Sciatic nerve (tissue), 2 donors: ENCODE measurements at places on chromosomes 7 and 10. TPM values are rescaled to one million over a fixed set of nuclear protein-coding genes. Genes with fewer than 3 reads are reported as not detected.
A peak's percentile ranks its signal among the peaks of the same experiment; 100 is the strongest.

DNA sequence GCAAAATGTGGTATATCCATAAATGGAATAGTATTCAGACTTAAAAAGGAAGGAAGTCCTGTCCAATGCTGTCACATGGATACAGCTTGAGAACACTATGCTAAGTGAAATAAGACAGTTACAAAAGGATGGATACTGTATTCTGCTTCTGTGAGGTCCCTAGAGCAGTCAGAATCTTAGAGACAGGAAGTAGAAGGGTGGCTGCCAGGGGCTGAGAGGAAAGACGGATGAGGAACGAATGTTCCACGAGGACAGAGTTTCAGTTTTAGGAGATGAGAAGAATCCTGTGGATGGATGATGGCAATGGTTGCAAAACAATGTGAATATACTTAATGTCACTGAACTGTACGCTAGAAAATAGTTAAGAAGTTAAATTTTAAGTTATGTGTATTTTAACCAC, 3.8 kb downstream of the PRKCQ start:
- DNase-seq: no peak

- no peak for DNase-seq
Observed at GRCh38 chr10:13634207-13634606, 47.4 kb downstream of the PRPF18 start.

DNA sequence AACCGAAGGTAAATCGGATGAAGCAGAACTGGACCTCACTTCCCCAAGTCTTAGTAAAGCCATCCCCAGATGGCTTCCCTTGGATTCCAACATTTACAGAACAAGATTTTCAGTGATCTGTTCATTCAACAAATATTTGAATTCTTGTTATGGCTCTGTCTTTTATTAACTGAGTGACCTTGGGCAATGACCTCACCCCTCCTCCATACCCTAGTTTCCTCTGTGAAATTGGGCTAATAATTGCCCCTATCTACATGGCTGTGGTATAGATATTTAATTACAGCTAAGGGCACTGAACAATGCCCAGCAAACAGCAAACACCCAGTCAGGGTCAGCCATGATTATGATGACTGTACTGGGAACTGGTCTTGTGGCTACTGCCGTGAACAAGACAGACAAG, 19.1 kb downstream of the TECTB start:
- DNase-seq: no peak

DNA sequence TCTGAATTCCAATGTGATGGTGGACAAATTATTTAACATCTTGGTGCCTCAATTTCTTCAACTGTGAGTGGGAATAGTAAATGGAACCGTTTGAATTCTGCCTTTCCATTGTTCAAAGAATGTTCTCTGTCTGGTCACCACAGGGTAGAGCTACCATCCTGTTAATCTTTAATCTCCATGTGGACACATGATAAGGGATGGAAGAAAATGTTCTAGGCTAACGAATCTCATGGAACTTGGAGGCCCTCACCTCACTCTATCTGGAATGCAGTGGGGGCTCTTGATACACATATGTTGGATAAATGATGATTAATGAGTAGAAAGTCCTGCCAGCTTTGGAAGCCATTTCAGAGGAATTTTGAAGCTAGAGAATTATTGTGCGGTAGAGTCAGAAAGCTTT, 118.5 kb upstream of the HABP2 start:
- no peak for DNase-seq

DNA sequence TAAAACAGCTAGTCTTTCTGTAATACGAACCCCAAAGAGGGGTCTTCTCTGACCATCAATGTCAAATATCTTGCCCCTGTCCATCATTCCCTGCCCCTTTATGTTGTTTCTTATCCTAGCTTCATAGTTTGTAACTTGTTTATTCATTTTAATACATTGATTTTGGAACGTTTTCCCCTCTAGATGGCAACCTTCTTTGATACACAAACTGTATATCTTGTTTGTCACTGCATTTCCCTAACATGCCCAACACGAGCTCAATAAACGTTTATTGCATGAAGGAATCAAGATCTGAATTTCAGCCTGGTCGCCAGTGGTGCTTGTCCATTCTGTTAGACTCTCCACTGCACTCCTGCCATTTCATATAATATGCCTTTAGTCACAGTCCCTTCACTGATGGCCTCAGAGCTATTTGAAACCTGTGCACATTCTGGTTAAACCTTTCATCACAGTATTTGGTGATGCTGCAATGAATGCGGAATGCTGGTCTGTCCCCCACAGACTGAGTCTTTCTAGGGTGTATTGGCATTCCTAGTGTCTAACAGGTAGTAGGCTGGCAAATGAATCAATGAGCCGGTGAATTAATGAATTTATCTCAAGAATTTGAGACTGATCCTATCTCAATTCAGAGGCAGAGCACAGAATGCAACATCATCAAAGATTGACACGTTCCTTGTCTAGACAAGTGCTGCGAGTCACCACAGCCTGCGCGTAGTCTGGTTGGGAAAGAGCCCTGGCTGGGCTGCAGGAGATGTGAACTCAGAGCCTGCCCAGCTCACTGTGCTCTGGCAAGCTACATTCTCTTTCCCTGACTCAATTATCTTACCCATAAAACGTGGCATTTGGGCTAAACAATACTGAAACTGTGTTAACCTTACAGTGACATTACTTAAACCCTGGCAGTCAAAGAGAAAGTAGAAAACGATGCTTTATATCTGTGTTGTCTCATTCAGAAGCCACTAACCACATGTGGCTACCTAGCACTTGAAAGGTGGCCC, 55.2 kb upstream of the FRMD4A start:
- no peak for DNase-seq

GRCh38 chr7:105691082-105691679, 109.9 kb upstream of the EFCAB10 start:
- no peak for DNase-seq

AUTS2 gene
- total RNA-seq: 129 TPM

DNA sequence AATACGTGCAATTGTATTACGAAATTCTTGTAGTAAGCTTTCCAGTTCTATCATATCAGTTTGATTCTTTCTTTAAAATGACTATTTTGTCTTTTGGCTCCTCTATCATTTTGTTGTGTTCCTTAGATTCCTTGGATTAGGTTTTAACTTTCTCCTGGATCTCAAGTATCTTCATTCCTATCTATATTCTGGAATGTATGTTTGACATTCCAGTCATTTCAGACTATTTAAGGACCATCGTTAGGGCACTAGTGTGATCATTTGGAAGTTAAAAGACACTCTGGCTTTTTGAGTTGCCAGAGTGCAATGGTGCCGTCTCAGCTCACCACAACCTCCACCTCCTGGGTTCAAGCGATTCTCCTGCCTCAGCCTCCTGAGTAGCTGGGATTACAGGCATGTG, 45.7 kb upstream of the SFTPD start:
- no peak for DNase-seq

DNA sequence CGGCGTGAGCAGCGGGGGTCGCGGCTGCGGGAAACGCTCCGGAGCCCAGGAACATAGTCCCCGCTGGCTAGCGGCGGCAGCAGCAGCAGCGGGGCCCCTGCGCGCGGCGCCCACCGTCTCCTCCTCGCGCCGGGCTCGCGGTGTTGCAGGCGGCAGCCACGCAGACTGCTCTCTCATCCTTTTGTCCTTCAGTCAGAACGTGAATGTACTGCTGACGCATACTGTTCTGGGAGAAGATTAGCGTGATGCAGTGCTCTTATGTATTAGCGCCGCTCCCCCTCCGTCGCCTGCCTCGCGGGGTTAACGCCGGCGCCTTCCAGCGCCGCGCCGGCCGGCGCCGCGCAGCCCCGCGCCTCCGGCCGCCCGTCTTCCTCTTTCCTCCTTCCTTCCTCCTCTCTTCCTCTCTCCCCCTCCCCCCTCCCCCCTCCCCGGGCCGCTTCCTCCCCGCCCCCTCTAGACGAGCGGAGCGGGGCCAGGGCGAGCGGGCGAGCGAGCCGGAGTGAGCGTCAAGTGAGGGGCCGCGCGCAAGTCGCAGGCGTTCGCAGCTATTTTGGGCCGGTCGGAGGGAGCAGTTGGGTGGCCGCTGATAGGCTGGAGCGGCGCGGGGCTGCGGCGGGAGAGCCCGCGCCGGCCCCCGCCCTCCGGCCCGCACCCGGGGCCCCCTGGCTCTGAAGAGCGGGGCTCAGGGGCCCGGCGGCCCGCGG, 816 bp upstream of the LRRC4 start:
- DNase-seq: no peak

DNA sequence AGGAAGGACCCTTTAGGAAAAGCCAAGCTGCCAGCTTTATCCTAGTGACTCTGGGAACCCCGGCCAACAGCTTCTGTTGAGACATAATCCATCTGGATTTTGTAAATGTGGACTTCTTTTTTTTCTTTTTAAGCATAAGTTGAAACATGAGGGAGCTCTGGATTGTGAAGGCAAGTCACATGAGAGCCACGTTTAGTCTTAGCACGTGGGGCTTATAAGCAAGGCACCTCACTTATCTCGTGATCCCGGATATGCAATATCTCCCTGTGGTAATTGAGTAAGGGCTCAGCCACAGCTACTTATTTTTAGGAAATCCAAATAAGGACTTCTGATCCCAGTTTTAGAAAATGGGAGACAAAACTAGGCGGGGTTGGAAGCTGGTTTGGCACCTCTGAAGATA, 111.2 kb upstream of the PTN start:
- DNase-seq: peak; percentile 53

GRCh38 chr10:7533657-7534479, 123.0 kb upstream of the SFMBT2 start:
- DNase-seq: no peak

SMO gene
- 24.8 TPM for total RNA-seq

DNA sequence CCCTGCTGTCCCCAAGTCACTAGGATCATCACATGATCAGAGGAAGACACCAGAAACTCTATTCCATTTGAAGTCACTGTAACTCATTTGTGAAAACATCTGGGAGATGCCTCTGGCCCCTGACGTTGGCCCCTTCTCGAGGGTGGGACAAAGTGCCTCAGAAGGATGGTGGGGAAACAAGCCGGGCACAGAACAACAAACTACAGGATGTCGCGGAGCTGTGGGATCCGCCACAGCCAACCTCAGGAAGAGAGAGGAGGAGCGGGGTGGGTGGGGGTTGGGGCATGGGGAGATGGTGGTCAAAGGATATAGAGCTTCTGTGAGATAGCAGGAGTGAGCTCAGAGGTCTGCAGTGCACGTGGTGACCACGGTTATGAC, 265.6 kb upstream of the TCERG1L start:
- DNase-seq: peak; percentile 7

GPR141 gene
- 1.8 TPM for total RNA-seq

- no peak for DNase-seq
Observed at GRCh38 chr10:16780338-16780880, 36.8 kb downstream of the RSU1 start.

DNA sequence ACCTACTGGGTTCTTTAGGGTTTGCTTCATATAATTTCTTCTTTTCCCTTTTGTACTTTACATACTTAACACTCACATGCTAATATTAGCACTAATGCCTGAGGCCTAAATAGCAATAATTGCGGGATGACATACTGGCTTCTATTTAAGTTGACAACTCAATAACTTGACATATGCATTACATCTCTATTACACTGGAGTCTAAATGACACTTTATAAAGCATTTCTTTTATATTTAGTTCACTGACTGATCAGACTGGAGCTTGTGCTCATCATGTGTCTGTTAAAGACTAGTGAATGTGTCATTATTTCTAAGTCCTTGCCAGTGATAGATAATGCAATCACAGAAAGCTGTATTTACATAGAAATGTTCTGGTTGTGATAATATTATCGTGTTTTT, 472.1 kb upstream of the SEMA3A start:
- DNase-seq: no peak

MCM10 gene
- 0.45 TPM for total RNA-seq

GRCh38 chr7:111784296-111784695, 222.0 kb upstream of the IMMP2L start:
- no peak for DNase-seq

GRCh38 chr10:35378541-35379210, 42.4 kb downstream of the CCNY start:
- no peak for DNase-seq

TMEM176B gene
- total RNA-seq: 78.8 TPM

HSPA12A gene
- total RNA-seq: 139 TPM

MMP21 gene
- 0.31 TPM for total RNA-seq

GRCh38 chr7:15681631-15682030, 4.9 kb downstream of the MEOX2 start:
- DNase-seq: no peak

DNA sequence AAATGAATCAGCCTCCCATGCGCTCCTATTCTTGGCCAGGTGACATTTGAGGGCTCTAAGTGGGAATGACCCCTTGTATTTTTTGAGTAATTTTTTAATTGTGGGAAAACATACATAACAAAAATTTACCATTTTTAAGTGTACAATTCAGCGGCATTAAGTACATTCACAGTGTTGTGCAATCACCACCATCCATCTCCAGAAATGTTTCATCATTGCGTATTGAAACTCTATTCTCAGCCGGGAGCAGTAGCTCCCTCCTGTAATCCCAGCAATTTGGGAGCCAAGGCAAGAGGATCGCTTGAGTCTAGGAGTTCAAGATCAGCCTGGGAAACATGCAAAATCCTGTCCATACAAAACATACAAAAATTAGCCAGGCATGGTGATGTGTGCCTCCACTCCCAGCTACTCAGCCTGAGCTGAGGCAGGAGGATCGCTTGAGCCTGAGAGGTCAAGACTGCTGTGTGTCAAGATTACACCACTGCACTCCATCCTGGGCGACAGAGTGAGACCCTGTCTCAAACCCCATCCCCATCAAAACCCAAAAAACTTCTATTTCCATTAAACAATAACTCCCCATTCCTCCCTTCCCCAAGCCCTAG, 2.5 kb downstream of the ANTXRL start:
- no peak for DNase-seq

IFIT2 gene
- 19.9 TPM for total RNA-seq

DNA sequence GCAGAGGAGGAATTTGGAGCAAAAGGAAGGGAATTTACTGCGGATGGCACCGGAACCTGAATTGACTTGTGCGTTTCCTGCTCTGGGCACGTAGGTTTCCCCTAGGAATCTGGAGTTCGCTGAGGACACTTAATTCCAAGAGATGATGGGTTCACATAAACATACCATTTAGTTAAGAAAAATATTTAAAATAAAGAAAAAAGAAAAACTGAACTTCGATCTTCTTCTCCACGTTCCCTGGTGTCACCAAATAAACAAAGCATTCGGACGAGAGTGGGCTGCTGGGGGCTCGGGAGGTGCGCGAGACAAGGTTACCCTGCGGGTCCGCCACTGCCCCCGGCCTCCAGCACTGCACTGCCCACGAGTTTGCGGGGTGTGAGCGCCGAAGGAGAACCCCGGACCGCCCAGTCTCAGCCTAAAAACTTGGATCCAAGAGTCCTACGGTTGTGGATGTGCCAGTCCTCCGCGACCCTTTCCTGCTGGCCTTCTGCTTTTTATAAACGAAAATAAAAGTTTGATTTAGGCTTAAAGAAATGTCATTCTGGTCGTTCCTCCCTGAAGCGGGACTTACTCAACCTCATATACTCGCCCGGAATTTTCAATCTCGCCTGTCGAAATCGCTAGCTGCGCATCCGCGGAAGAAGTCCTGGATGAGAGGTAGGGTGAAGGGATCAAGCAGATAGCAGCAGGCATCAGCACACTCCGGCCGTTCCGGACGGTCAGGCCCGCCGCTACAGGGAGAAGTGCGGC, 30.3 kb downstream of the SKIDA1 start:
- no peak for DNase-seq

SPDYE3 gene
- total RNA-seq: not detected
